Fibroblast of the aortic adventitia (primary cell): ENCODE measurements at places on chromosomes 1 and 21.

DNA sequence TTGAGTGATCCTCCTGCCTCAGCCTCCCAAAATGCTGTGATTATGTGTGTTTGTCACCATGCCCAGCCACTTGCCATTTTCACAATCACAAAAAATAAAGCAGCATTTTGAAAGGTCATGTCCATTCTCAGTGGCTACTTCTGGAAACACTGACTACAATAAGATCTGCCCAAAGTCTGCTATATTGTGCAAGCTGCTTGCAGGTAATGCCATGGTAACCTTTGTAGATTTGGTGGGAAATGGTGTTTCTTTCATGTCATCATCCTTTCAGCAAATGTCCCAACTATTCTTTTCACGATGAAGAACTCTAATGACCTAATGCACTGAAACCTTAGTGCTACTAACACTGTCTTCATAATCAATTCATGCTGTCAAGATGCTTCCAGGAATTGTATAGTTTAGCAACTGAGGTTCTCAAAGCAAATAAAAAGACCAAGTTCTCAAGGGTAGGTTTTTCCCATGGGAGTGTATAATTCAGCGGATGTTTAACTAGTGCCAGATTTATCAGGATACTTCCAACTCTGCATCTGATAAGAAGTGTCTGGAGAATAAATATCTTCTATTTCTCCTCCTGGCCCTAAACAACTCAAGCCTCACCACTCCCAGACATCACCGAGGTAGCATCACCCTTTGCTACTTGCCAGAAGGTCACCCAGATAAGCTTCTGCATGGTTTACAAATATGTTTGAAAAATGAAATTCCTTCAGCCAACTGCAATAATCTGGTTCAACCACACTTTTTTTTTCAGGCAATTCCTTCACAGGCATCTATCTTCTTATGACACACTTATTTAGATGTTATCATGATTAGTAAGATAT, 132.0 kb upstream of the ZC3H11B start:
- DNase-seq: peak; percentile 79

- no peak for DNase-seq
Measured at GRCh38 chr21:45300786-45301520, 13.3 kb upstream of the POFUT2 start.

DNA sequence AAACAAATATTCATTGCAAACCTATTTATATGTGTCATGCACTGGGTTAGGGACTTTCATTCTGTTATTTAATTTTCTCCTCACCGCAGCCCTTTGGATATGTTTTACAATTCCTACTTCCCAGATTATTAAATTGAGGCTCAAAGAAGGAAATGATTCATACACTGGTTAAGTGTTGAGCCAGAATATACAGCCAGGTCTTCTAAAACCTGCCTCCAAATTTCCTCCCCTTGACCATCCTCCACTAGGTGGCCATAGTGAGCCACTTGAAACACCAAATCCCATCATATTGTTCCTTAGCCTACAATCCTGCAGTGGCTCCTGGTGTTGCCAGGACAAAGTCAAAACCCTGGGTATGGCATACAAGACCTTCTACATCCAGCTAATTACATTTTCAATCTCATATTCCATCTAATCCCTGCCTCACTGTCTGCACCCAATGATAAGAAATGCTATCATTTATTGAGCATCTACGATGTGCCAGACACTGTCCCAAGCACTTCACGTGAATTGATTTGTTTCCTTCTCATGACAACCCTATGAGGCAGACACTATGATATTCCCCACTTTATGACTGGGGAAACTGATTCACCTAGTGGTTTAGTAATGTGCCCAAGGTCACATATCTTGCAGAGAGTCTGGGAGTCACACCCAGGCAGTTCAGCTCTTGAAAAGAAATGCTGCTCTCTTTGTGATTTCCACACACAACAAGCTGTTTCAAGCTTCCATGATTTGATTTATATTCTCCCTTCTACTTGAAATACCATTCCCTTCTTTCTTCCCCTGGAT, 23.6 kb upstream of the KIRREL1 start:
- DNase-seq: peak; percentile 95

DNA sequence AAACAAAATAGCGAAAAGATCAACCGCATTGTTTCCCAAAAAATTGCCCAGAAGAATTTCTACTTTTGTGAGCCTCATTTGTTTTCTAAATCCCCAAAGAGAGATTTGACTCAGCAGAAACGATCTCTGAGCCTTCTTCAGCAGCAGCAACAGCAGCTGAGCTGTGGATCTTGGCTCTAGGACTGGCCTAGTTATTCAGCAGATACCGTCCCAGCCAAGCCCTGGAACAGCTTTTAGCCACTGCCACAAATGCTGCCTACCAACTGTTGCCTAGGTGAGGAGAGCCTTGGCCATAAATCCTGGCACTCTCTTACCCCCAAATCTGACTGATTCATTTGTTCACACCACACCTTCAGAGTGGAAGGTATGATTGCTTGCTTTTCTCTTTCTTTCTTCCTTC, 320.1 kb downstream of the TGFB2 start:
- DNase-seq: peak; percentile 93

DNA sequence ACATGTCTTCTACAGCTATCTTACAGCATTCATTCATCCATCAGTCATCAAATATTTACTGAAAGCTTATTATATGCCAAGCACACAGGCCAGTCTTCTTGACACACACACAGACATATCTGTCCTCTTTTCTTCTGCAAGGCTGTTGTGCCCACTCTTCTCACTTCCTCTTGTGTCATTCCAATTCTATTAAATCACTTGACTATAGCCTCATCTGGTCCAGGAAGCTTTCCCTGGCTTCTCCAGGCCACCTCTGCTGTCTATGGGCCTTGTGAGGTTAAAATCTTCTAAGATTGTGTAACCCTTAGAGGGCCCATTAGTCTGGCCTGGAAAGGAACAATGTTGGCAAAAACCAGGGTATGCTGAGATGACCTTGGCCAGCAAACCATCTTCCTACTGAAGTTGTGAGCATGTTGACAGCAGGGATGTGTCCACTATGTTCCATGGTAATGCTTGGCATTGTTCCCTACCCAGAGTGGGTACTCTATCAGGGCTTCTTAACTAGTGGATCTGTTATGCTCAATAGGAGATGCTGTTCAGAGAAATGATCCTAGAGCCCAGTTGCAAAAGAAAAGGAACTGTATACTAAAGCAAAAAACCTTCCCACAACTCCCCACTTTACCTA, 5.3 kb downstream of the TRAF3IP3 start:
- DNase-seq: peak; percentile 45

GRCh38 chr1:178284058-178284457, 190.2 kb downstream of the RASAL2 start:
- DNase-seq: no peak

- DNase-seq: no peak
Measured at GRCh38 chr1:246569248-246570238, 3.3 kb downstream of the CNST start.

DNA sequence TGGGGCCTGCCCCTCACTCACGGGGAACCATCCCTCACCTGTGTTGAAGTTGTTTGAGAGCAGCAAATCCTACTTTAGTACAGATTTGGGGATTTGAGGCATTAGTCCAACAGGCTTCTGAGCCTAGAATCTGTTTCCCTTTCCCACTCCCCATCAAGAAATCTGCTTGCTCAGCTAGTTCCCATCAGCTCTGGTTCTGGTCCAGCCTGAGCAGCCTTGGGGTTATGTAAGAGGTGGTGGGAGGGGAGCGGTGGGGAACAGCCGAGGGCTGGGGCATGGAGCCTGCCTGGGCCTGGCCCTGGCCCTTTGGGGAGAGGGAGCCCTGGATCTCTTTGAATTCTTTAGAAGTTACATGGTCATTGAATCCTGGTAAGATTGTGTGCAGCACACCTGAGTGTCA, 4.1 kb downstream of the GSTM5 start:
- DNase-seq: no peak

DNA sequence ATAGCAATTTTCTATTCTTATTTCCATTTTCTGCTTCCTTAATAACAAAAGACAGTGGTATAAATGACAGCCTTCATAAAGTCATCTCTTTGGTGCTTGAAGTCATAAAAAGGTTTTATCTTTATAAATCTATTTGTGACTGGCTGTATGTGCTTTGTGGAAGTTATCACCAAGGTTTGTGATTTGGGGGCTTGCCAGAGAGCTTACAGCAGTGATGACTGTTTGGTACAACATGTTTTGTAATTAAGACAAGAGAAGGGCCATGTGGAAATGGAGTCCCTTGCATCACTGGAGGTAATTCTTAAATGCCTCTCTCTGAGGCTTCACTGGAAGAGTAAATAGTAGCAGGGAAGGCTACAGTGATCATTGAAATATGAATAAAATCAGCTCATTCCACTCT, 2.7 kb downstream of the SLC35F3 start:
- DNase-seq: no peak

DNA sequence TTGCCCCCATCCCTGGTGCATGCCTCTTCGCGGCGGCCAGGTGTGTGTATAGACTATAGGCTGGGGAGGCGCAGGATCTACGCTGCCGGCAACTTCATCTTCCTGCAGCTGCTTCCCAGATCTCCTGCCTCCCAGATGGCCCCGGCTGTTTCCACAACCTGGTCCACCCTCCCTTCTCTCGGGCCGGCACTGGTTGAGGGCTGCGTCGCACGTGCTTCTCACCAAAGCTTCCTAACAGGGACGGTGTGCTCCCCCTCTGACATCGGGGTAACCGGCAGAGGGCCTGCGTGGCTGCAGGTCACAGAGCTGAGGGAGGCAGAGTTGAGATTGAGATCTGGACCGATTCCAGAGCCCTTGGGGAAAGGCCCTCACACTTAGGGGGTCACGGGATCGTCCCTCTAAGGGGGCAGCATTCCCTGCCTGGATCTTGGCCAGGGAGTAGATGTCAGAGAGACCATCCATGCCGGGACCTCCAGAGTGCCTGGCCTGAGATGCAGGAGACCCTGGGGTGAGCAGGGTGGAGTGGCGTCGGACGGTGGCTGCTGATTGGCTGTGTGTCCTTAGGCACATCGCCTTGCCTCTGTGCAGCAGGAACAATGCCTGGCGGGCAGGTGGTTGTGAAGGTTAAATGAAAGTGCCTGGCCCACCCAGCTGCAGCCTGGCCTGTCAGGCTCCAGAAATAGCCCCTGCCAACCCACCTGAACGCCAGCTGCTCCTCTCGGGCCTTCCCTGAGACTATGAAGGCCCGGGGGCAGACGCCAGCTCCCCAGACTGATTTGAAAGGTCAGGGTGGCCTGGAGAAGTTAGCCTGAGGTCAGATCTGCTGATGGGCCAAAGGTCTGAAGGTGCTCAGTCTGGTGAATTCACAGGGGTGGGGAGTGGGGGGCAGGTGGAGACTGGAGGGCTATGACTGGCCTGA, 6.1 kb upstream of the MASP2 start:
- DNase-seq: no peak

DNA sequence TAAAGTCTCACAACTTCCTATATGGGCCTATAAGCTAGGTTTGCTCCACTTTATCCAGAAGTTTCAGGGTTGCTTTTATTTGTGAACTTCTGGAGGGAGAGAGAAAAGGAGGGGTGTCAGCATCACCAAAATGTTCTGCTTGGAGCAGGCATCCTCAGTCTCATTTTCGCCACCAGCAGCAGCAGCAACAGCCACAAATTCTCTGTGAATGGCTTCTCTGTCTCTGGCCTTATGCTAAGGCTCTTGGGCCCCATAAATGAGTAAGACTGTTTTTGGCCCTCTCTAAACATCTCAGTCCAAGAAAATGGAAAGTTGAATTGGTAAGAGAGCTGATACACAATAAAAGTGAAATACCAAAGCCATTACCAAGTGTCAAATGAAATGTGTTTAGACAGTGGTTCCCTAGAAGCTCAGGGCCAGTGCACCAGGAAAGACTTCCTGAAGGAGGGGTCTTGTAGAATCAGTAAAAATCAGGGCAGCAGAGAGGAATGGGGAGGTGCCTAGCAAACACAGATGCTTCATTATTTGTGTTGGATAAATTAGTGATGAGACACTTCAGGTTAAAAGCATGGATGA, 53.0 kb upstream of the SPATA6 start:
- DNase-seq: no peak

- DNase-seq: peak; percentile 56
Measured at GRCh38 chr1:21861602-21862429, 49.8 kb downstream of the LDLRAD2 start.

GRCh38 chr1:208997726-208998312, 585.7 kb upstream of the CAMK1G start:
- DNase-seq: peak; percentile 75

GRCh38 chr1:36781098-36781497, 253.2 kb downstream of the GRIK3 start:
- no peak for DNase-seq

GRCh38 chr1:172269084-172269483, 151.4 kb upstream of the C1orf105 start:
- no peak for DNase-seq

DNA sequence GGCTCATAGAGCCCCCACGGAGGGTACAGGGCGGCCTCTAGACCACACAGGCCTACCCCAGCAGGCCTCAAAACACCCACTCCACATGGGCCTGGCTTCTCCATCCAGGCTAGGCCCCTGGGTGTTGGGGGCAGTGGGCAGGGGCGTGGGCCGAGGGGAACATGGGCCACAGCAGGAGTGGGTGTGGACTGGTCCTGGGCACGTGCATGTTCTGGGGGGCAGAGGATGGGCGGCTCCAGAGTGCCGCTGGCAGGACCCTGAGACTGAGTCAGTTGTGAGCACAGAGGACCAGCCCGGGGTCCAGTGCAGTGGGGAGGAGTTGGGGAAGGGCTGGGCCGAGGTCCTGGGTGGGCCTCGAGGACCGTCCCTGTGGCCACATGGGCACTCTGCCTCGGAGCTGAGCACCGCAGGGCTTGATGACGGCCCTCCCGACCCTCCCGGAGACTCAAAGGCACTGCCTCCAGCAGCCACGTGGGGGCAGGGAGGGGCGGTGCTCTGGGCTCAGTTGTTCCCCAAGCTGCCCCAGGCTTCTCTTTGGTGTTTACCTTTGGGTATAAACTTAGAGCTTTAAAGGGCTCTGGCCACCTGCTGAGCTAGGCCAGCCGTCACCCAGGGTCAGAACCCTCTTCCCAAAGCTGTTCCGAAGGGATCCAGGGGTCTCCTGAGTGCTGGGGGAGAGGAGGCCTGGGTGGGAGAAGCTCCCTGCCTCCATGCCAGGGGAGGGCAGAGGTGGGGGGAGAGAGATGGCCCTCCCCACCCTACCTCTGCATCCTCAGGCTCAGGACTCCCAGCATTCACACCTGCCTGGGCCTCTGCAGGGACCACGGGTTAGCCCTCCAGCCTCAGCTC, 79.9 kb downstream of the MORN1 start:
- DNase-seq: peak; percentile 49
